ENCODE measurements at places on chromosomes 2 and 18.

DNA sequence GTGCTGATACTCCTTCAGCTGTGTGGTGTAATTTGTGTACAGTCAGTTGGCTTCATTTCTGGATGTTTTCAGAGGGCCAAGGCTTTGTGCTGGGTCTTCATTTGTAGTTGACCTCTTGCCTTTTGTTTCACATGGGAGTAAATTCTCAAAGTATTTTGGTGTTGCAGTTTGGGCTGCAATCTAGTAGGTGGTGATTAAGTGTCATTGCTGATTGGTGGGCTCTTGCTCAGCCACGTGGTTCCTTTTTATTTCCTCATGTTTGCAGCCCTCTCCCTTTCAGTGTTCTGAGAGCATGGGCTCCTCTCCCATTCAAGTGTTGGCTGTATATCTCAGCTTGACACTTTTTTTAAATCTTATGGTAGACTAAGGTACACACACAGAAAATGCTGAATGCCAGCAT lies 96.8 kb downstream of the SNTG2 start:
- no peak for DNase-seq

DNA sequence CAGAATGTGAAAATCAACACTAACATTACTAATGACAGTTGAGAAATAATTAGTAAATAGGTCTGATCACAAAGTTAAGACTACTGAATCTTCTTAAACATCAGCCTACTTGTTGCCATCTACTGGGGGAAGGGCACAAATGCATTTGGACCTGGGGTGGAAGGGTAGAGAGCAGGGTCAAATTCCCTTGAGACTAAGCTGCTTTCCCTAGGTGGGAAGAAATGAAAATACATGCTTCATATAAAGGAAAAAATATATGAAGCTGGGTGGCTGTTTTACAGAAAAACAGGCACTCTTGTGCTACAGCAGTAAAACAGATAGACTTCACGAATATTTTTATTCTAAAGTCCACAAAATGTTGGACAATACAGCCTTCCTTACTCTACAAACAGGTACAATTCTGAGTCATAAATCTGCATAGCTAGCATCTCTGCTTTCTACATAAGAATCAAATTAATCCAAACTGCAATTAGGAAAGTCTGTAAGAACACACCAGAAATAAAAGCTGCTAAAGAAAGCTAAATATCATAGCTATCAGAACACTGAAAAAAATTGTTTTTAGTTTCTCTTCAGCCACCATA lies 10.9 kb downstream of the TRIP12 start:
- no peak for DNase-seq

DNA sequence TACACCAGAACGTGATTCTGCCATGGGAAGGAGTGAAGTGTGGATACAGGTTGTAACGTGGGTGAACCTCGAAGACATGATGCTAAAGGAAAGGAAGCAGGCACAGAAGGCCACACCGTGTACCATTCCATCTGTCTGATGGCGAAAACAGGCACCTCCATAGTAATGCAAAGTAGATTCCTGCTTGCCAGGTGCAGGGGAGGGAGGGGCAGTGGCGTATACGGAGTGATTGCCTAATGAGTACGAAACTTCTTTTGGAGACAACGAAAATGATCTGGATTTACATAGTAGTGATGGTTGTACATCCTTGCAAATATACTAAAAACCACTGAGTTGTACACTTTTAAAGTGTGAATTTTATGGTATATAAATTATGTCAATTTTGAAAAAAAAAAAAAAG lies 106.7 kb downstream of the GBX2 start:
- no peak for DNase-seq

GRCh38 chr2:138730497-138731030 lies 49.6 kb downstream of the NXPH2 start:
- DNase-seq = no peak

DNA sequence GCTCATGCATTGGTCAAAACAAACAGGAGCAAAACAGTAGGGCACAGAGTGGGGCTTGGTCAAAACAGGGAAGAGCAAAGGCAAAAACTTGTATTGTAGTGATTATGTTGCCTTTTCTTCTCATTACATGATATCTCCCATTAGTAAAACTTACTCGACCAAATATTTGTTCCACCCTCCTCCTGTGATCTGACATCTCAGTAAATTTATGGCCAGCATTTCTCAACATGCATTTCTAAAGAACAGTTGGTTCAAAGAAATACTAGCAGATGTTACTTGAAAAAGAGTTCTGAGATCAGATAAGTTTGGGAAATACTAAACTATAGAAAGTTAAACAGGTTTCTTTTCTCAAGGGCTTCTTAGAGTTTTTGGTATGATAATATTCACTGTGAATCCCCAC lies 423.1 kb downstream of the FIGN start:
- no peak for DNase-seq

All from activated CD4-positive, CD25-positive, alpha-beta regulatory T cell treated with anti-CD3 and anti-CD28 coated beads, Interleukin-2, amount 50 U/mL, for 16 hours (primary cell).